ENCODE measurements at places on chromosomes 7 and 10. TPM values are rescaled to one million over a fixed set of nuclear protein-coding genes. Genes with fewer than 3 reads are reported as not detected.

Gene GOLGA7B
- total RNA-seq = 0.03 TPM

Gene TAC1
- total RNA-seq = not detected

Gene MSMB
- not detected for total RNA-seq

Gene FKBP14
- 45.0 TPM for total RNA-seq

Gene NPM3
- 57.5 TPM for total RNA-seq
